ENCODE measurements at places on chromosomes 11 and 22. TPM values are rescaled to one million over a fixed set of nuclear protein-coding genes. Genes with fewer than 3 reads are reported as not detected.
A peak's percentile ranks its signal among the peaks of the same experiment; 100 is the strongest.

Gene WT1
- not detected for total RNA-seq

Gene KRTAP5-2
- total RNA-seq: not detected

- peak; percentile 7 for DNase-seq
These were observed 74.6 kb downstream of the AASDHPPT start for GRCh38 chr11:106152013-106152412.

GRCh38 chr11:49405743-49406142, 197.3 kb upstream of the FOLH1 start:
- no peak for DNase-seq
